Stimulated activated CD8-positive, alpha-beta memory T cell treated with anti-CD3 and anti-CD28 coated beads, Interleukin-7, amount 100 ng/mL, for 48 hours (primary cell): ENCODE measurements at places on chromosomes 7 and 10.

DNA sequence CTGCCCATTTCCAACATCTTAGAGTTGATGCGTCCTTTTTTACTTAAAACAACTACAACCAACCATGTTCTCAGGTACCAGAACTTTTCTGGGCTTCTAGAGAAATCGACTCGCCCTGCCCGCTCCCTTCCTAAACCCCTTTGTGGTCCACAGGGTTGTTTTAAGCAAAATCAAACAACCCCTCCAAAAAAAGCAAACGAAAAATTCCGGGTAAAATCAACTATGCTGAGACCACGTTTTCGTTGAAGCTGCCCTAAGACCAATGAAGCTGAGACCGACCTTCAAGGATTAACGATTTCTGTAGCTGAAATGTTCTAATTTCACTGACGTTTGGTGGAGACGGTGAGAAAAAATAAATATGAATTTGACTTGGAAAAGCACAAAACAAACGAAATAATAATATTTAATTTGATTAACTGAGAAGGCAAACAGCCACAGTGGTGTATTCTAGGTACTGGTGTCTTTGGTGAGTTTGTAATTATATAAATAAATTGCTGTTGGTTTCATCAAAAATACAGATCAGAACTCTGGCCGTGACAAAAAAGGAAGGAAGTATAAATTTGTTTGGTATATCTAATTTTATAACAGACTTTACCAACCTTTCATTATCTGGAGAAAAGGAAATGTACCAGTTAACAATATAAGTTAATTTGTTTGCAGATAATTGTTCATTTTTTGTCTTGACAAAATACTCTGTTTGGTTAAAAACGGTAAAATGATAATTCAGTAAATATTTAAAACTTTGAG, 4.7 kb upstream of the IGF2BP3 start:
- no peak for DNase-seq

GRCh38 chr10:72524489-72524888, 101.4 kb downstream of the MICU1 start:
- DNase-seq: no peak

DNA sequence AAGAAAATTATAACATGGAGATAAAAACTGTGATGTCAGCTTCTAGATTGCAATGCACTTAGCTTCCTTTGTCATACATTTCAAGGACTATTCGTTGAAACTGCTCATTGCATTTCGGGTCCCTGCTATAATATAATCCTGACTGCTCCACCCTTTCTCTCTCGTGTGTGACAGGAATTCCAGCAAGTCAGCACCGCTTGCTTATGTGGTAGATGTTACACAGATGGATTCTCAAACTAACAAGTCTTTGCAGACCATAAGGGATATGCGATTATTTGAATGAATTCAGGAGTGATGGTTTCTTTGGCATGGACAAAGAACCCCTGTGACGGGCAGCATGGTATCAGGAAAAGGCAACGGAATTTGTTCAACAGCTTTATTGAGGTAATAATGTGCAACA, 184.0 kb downstream of the GRID1 start:
- DNase-seq: no peak

DNA sequence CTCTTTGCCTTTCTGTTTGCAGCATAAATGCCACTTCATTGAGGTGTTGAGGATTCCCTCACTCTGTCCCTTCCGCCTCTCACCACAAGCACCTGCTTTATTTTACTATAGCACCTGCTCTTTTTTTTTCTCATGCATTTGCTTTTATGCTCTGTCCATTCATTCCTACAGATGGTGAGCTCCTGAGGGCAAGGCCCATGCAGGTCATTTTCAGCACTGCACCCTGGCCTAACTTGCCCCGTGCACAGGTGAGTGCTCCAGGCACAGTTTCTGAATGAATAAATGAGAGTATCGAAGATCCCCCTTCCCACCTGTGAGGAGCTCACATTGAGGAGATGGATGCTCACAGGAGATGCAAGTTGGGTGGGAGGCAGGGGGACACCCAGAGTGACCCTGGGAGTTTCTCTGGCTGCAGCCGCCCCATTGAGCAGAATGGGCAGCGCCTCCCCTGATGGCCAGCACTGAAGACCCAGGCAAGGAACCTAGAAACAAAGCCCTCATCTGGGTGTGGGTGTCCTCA, 1.2 kb upstream of the AKR1E2 start:
- no peak for DNase-seq

GRCh38 chr10:100184840-100185239, 989 bp downstream of the ERLIN1 start:
- no peak for DNase-seq

DNA sequence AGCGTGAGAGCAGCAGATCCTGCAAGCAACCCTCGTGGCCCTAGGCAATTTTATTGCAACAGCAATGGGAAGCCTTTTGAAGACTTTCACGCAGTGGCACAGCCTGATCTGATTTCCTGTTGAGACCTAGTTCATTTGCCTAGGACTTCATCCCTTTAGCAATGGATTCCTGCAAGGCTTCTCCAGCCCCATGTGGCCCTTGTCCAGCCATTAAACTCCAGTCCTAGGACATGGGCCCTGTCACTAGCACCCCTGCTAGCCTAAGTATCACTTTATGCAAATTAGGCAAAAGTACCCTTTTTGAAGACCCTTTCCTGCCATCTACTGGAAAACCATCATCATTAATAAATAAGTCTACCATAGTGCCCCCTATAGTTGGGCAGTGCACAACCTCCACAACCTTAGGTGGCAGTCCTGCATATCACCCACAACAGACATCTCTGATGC, 379.4 kb downstream of the GALNT17 start:
- no peak for DNase-seq

DNA sequence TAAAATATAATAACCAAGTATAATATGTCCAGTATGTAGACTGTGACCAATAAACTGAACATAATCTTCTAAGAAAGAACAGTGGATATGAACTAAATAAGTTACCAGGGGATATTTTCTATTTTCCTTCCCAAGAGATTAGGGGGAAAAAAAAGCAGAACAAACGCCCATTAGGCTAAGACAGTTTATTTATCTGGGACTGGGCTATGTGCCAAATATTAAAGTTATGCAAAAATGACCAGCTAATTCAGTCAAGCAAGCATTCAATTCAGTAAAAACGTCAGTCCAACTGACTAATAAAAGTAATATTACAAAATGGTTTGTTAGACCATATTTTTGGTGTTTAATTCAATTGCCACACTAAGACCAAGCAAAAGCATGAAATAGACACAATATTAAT, 122.2 kb downstream of the TSPAN12 start:
- DNase-seq: no peak

DNA sequence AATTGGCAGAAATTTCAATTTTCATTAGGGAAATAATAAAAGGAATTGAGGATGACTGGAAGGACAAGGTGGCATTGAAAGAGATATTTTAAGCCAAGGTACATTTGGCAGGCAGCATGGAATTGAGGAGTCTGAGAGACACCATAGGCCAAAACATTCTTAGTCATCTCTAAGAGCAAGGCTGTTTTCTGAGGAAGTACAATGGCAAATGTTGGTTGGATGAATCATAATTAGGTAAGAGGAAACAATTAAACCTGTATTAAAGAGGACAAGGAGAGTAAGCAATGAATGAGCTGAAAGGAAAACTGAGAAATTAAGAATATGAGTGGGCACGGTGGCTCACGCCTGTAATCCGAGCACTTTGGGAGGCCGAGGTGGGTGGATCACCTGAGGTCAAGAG, 86.3 kb downstream of the MRPL32 start:
- DNase-seq: no peak

- DNase-seq: no peak
These were observed 152.6 kb downstream of the ZMYND11 start for GRCh38 chr10:287814-288213.

GRCh38 chr10:59872892-59873463, 33.4 kb downstream of the CCDC6 start:
- DNase-seq: no peak

DNA sequence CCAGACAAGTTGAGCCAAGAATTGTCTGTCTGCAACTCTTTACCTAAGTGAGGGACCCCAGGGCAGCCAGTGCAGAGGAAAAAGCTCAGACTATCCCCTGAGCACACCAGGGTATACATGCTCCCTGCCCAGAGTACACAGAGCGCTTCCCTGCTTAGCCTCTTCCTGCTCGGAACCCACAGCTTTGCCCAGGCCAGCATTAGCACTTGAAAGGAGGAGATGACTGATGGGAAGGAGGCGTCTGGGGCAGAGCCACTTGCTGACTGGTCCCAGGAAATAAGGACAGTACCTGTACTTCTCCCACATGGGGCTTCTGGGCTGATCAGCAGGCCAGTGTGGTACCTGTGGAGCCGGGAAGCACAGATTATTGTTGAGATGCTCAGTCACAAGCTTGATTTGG, 48.4 kb upstream of the TRIM8 start:
- no peak for DNase-seq

- no peak for DNase-seq
These were observed 510.2 kb downstream of the RPS24 start for GRCh38 chr10:78543749-78544362.

GRCh38 chr7:132516042-132516840, 60.0 kb downstream of the PLXNA4 start:
- DNase-seq: no peak

- DNase-seq: no peak
These were observed 130.8 kb downstream of the DNAJB6 start for GRCh38 chr7:157467496-157468212.

GRCh38 chr7:2109936-2110609, 122.7 kb downstream of the MAD1L1 start:
- peak; percentile 53 for DNase-seq

DNA sequence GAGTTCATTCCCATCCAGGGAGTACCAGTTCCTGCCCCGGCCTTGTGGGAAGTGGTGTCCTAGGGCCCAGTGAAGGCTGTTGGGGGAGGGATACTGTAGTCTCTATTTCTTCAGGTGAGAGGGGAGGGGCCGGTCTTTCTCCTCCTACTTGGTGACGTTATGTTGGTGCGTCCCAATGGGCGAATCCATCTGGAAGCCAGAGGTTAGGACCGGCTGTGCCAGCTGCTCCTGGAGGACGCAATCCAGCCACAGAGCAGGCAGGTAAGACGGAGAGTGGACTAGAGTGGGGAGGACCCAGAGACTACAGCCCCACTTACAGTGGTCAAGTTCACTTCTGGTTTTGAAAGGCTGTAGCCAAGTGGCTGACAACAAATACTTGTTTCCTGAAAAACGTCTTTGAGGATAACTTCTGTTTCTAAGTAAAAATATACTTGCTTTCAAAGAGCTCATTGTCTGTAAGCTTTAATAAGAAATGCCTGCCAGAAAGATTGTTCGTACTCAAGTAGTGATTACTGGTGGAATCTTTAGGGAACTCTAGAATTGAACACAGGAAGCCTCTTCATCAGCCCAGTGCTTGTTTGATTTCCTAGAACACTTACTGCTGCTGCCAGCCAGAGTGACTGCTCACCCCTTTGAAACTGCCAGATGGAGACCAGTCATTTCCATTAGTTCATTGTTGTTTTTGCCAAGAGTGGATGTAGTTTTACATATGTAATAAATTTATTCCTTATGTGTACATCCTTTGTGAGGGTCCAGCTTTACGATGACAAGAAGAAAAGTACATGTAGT, 25.4 kb downstream of the RBM33 start:
- no peak for DNase-seq

GRCh38 chr7:151940048-151940811, 16.0 kb upstream of the GALNTL5 start:
- no peak for DNase-seq

DNA sequence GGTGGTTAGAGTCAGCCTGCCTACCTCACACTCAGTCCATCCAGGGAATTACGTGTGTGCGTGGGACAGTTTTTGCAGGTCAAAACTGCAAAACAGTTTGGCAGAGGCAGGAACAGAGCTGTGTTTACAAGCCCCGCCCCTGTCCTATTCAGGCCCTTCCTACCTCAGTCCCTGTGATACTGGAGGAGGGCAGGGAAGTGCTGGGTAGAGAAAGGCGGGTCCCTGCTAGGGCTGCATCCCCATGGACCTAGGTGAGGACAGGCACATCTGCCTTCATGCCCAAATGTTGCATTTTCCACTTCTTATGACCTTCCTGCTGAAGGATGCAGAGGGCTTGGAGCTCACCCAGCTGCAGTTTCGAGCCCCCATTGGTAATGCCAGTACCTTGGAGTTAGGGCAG, 25.1 kb downstream of the SBDS start:
- DNase-seq: no peak

- DNase-seq: no peak
These were observed 23.3 kb upstream of the KIAA1549 start for GRCh38 chr7:139004321-139005090.

DNA sequence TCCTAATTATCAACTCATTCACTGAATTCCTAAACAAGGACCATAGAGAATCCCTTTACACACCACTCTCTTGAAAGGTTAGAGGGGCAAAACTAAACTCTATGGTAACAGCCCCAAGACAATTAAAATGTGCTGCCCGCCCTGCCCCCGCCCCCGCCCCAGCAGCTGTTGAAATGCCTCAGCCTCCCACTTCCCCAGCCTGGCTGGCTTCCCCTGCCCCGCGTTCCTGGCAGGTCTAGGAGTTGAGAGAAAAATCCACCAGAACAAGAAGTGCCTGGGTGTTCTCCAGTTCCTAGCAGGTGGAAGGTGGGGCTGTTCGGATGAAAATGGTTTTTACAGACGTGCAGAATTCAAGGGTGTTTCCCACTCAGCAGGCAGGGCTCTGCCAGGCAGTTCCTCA, 109.5 kb upstream of the ZEB1 start:
- DNase-seq: no peak

- DNase-seq: no peak
These were observed 679 bp downstream of the LRRC20 start for GRCh38 chr10:70381471-70382421.

DNA sequence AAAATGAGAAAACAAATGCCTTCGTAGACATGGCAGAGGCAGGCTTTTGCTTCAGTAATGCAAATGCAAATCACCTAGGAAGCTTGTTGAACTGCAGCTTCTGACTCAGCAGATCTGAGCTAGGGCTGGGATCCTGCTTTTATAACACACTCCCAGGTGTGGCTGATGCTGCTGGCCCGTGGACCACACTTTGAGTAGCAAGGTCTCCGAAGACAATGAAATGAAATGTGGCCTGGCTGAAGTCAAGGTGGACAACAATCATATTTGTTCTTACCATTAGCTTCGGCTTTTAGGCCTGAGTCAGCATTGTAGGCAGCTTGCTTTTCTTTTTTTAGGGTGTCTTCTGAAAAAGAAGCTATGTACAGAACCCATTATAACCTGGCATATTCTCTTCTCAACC, 26.3 kb downstream of the COL17A1 start:
- no peak for DNase-seq

GRCh38 chr10:91540733-91541132, 92.1 kb downstream of the PPP1R3C start:
- no peak for DNase-seq

GRCh38 chr10:114385557-114385956, 18.7 kb downstream of the AFAP1L2 start:
- DNase-seq: no peak

DNA sequence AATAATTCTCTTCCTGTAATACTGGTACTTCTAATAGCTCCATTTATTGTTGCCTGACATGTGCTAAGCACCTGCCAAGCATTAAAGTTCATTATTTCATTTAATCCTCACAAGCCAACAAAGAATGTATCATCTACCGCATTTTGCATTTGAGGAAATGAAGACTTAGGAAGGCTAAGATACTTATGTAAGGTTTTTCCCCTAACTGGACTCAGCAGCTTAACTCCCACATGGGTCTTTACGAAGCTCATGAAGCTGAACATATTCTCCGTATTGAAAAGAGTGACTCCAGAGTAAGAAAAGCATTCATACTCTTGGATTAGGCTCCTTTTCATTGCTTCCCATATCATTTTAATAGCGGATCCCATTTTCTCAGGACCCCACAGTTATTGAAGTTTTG, 155.7 kb upstream of the TMEM72 start:
- DNase-seq: no peak
